Karpas-422 (cell line): ENCODE measurements at places on chromosomes 5 and 9.

- no peak for DNase-seq
These were observed 118.9 kb upstream of the S1PR3 start for GRCh38 chr9:88872192-88872946.

DNA sequence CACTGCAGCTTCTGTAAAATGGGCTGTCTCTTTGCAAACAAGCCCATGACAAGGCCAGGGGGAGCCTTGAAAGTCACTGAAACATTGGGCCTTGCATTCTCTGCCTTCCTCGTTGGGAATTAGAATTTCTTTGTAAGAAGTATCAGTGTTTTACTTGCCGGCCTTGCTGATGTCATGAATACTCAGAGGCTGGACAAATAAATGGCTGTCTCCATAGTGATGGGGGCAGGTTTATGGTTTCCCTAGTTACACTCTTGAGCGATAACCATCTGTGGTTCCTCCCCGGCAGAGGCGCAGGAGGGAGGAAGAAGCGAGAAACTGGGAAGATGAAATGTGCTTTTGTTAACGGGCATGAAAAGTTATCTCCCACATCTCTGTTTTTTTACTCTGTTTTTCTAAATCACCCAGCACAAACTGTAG is 272.7 kb upstream of the PANK3 start:
- DNase-seq, result no peak

DNA sequence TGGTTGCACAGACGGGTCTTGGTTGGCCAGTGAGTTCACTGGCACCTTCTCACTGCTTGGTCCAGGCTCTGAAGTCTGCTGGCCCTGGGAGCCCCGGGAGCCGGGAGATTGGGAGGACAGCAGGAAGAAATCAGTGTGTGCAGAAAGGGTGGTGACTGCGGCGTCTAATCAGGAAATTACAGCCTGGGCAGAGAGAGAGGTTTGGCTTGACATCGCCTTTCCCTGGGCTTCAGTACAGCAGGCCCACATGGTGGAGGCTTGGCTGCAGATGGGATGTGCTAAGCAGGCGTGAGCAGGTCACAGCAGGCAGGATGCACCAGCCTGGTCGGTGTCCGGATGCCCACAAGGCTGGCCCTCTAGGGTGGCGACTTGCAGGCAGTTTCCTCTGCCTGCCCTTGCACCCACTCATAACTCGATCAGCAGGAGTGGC is 17.2 kb downstream of the PITX1 start:
- no peak for DNase-seq

DNA sequence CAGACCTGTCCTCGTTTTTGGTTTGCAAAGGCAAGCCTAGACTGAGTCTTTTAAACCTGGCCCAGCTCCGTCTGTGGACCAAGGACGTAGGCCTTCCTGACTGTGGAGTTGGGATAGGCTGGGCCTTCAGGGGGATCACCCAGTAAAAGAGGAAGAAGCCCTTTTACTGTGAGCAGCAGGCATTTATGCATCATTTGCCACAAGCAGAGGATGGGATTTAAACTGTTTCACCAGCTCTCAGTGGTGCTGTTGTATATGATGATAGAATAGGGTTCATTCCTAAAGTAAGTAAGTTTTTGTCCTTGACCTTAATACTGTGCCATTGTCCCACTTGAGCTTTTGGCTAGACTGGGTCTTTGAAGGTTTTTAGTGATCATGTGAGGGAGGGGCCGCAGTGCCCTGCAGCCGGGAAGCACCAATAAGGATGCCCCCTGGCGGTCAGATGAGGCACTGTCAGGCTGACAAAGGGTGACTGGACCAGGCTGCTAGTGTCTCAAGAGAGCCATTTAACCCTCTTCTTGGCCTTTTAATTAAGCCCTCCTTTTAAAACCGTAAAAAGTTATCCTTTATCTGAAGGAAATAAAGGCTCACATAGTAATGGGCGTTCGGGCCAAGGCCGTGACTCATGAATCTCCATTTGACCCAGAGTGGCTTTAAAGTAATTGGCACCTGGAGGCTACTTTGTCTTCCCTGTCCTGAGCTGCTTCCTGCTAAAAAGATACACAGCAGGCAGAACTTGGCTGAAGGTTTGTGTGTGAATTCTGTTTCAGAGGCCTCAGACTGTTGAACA is 74.0 kb downstream of the UBAP1 start:
- DNase-seq, result peak; percentile 83

- no peak for DNase-seq
These were observed 186.3 kb downstream of the TLE4 start for GRCh38 chr9:79757881-79758669.

- no peak for DNase-seq
These were observed 7.7 kb upstream of the CTSL start for GRCh38 chr9:87718231-87718630.

GRCh38 chr5:170293273-170293672 is 4.3 kb downstream of the LCP2 start:
- DNase-seq, result peak; percentile 69

DNA sequence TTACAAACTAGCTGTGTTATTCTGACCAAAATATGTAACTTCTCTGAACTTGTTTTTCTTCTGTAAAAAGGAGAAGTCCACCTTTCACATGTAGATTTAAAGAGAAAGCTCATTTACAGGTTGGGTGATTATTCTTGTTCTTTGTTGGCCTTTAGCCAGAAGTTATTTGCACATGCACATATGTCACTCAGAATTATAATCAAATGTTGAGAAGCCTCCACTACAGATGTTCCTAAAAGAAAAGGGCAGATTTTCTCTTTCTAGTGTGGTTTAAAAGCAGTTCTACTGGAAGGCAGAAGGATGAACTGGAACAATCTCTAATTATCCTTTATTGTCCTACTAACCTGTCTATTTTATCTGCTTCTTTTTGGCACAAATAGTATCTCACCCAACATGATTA is 209.8 kb upstream of the ELAVL2 start:
- DNase-seq, result no peak

DNA sequence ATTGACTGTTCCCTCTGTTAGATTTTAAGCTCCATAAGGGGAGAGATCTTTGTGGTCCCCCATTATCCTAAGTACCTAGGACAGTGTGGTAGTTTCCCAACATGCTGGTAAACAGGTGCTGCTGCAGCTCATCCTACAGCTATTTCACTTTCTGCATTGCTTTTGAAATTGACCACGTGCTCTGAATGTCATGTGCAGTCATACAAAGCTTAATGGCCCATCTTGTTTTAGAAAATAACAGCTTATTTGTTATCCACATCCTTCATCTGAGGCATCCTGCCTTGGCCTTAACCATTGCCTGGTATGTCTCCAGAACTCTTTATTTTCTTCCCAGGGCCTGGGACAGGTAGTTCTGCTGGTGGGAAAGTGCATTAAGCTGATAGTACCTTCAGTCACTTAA is 14.7 kb downstream of the PIK3R1 start:
- no peak for DNase-seq

- no peak for DNase-seq
These were observed 47.8 kb upstream of the IL17B start for GRCh38 chr5:149426931-149427330.

- DNase-seq, result no peak
These were observed 13.3 kb downstream of the MPDZ start for GRCh38 chr9:13266167-13266566.

DNA sequence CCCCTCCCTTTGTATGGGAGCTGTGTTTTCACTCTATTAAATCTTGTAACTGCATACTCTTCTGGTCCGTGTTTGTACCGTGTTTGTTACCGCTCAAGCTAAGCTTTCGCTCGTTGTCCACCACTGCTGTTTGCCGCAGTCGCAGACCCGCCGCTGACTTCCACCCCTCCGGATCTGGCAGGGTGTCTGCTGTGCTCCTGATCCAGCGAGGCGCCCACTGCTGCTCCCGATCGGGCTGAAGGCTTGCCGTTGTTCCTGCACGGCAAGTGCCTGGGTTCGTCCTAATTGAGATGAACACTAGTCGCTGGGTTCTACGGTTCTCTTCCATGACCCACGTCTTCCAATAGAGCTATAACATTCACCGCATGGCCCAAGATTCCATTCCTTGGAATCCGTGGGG is 6.6 kb upstream of the GNE start:
- no peak for DNase-seq

GRCh38 chr5:78757269-78758053 is 108.9 kb upstream of the LHFPL2 start:
- DNase-seq, result no peak

GRCh38 chr5:74409712-74410111 is 230.8 kb downstream of the ENC1 start:
- DNase-seq, result no peak

DNA sequence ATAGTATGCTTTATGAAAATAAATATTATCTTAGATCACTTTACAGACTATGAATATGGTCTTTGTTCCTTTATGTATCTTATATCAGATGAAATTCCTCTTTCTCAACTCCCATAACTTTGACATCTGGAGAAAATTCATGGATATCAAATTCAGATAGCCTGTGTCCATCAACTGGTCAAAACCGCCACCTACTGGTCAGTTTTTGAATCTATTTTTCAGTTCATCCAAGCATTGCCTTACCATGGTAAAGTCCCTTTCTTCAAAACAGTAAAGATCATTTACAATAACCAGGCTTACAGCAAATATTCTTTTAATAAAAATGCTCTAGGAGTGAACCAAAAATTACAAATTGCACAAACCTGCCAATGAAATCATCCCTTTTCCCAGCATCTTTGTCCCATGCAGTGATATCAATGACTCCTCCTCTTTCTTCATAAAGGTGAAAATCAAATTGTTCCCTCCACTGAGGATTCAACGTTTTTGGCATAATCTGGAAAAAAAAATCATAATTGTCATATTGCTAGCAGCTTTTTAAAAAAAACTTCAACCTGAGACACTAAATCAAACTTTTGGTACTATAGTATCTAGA is 290.5 kb downstream of the SLF1 start:
- DNase-seq, result peak; percentile 69

DNA sequence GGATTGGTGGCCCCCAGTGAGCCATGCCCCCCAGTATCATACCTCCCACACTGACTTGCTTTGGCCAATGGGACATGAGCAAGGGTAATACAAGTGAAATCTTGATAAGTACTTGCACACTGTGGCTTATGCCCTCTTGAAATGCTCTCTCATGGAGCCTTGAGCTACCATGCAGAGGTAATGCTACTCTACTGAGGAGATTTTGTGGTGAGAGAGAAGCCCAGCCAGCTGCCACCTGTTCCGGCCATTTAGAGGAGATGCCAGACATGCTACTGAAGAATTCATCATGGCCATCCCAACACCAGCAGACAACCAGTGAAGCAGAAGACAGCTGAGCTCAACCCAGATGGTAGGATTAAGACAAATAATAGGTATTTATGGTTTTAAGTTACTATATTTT is 299.5 kb downstream of the MEF2C start:
- DNase-seq, result no peak

DNA sequence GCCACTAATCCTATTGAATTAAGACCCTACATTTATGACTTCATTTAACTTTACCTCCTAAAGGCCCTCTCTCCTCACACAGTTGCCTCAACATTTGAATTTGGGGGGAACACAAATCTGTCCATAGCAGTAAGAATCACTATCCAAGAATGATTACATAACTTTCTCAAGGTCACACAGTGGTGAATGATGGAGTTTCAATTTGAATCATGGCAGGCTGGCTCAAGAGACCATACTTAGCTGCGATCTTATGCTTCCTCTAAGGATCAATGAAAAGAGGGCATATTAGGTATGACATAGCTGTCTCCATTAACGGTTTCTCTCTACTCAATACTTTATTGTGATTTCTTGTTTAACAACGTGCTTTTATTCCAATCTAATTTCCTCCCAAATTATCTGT is 44.1 kb upstream of the PDE4D start:
- no peak for DNase-seq

DNA sequence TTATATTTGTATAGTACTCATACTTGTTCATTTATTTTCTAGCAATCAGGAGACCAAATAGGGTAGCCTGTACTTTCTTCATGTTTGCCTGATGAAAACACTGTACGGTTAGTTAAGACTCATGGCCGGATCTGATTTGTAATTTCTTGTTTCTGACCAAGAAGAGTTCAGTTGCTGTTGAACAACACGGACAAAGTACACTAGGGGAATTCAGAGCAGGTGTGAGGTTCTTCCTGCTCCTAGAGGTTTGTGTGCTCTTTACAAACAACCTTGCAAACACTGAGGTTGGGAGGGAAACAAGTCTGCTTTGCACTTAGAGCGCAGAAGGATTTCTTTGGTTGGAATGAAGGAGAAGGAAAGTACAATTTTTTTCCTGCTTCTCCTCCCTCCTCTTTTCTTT is 69.7 kb downstream of the TRIO start:
- no peak for DNase-seq

DNA sequence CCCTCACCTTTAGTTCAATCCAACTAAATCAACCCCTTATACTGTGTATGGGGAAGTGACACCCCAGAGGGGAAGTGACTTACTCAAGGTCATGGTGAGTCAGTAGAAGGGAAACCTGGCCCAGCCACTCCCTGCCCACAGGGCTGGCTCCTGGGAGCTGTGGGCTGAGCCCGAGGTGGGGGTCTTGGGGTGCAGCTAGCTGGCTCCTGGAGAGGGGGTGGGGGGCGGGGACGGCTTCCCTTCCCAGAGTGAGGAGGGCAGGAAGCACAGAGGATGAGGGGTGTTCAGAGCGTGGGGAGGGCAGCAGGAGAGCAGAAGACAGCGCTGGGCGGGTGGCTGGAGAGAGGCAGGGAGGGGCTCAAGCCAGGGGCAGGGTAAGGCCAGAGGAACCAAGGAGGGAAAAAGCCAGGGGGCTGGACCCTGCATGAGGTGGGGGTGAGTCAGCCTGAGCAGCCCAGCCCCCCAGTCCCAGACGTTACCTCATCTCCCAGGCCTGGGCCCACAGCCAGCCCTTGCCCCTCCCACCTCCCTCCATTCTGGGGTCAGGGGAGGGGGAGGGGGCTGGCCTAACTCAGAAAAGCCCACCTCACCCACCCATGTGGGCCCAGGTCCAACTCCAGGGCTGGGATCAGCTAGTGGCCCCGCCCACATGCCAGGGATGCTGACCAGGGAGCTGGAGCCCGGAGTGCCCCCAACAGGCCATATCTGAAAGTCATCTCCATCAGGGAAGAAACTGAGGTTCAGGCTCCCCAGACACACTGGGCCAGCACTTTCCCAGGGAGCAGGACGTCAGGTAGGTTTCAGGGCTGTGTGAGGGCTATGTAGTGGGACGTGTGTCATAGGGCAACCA is 2.8 kb downstream of the PDLIM7 start:
- no peak for DNase-seq
